ENCODE measurements at places on chromosomes 12 and 14. TPM values are rescaled to one million over a fixed set of nuclear protein-coding genes. Genes with fewer than 3 reads are reported as not detected.

Gene CLEC4D
- 0.30 TPM for polyA plus RNA-seq

Gene CCDC197
- polyA plus RNA-seq: not detected

Gene NPFF
- polyA plus RNA-seq: 1.4 TPM

Gene TEX52
- 0.63 TPM for polyA plus RNA-seq

Gene MIP
- polyA plus RNA-seq: 0.37 TPM

Gene TPH2
- polyA plus RNA-seq: 0.23 TPM

Gene COX8C
- 0.45 TPM for polyA plus RNA-seq

All from right renal pelvis (tissue), 4 donors.